ENCODE measurements at places on chromosomes 5 and 9.

DNA sequence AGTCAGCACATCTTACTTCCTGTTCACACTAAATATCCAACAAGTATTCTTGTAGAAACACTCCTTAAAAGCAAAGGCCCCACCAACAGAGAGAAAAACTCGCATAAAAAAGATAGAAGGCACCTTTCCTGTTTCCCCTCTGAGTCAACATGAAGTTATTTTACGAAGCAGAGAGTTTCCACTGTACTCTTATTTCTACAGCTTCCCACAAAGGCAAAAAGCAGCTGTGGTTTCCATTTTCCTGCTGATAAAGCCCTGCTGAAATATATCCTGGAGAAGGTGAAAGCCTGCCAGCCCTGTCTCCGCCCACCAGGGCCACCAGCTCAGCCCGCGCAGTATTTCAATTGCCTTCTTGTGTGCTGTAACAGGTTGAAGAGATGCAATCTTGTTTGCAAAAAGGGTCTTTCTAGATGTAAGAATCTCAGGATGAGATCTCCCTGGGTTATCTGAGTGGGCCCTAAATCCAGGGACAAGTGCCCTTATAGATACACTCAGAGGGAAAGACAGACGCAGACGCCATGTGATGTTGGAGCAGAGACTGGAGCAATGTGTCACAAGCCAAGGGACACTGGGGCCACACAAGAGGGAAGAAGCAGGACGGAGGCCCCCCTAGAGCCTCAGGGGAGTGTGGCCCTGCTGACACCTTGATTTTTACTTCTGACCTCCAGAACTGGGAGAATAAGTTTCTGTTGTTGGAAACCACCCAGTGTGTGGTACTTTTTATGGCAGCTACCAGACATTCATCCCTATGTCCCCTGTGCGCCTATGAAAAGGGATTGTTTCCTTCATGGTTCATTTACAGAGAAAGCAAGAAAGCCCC lies 19.9 kb downstream of the SEMA4D start:
- DNase-seq: peak; percentile 84

- DNase-seq: no peak
These were observed 79.7 kb downstream of the ALDH7A1 start for GRCh38 chr5:126515337-126515736.

DNA sequence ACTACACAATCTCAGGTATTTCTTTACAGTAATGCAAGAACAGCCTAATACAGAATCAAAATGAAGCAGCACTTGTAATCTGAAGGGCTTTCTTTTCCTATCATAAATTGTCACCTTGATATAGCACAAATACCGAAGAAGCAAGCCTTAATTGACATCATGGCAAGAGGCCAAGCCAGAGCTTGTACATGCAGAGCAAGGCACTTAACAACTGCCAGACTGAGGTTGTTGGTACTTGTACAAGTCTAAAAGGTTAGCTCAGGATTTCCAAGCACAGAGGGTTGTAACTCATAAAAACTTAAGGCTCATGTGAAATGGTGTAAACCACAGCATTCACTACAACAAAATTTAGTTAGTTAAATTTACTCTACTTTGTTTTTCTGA lies 158.8 kb upstream of the SPEF2 start:
- DNase-seq: no peak

DNA sequence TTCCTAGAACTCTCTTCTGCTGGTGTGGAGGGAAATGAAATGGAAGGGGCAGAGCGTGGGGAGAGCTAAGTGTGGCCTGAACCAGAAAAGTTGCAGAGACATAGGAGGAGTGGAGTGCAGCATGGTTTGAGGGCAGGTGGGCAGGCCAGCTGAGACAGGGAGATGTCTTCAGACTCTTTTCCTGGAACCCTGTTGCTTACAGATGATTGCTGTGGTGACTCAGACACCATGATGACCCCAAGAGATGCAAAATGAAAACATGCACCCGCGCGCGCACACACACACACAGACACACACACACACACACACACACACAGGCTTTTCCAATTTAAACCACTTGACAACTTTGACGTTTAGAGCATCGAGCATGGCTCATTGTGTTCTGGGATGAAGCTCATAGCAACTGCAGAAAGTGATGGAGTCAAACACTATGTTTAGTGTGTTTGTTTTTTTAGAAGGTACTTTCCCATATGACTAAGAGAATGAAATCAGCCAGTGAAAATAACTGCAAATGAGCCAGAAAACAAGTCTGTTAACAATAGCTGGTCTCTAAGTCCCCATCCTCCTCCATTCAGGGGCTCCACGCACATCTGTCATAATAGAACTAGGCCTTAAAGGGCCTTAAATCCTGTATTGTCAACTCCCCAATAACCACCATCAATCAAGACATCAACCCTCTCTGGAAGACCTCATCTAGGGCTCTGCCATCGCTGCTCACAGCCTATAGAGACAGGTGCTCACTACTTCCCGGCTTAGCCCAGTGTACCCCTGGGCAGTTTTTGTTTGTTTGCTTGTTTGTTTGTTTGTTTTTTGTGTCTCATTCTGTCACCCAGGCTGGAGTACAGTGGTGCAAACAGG lies 9.6 kb downstream of the TMOD1 start:
- no peak for DNase-seq

DNA sequence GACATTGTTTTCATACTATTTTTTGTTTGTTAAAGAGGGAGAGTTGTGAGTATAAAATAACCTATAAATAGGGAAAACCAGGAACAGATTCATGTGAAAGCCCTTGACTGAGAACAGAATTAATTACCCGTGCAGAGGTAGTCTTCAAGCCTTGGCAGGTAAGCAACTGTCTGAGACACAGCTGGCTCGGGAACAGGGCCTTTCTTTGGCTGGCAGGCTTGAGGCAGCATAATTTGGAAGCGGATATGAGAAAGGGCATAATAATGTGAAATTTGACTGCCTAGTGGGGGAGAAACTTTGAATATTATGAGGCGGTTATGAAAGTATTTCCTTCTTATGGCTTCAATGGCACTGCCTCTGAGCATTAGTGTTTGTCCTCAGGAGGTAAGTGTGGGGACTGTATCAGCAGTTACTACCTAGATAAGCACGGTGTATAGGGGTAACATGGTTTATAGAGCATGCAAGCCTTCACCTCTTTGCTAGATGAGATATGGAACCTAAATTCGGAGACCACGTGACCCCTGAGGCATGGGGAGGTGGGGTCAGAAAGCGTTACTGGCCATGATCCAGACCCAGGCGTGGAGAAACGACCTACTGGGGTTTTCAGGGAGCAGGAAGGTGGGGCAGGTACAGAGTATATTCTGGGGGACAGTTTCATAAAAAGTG lies 210.2 kb upstream of the GAS1 start:
- no peak for DNase-seq

DNA sequence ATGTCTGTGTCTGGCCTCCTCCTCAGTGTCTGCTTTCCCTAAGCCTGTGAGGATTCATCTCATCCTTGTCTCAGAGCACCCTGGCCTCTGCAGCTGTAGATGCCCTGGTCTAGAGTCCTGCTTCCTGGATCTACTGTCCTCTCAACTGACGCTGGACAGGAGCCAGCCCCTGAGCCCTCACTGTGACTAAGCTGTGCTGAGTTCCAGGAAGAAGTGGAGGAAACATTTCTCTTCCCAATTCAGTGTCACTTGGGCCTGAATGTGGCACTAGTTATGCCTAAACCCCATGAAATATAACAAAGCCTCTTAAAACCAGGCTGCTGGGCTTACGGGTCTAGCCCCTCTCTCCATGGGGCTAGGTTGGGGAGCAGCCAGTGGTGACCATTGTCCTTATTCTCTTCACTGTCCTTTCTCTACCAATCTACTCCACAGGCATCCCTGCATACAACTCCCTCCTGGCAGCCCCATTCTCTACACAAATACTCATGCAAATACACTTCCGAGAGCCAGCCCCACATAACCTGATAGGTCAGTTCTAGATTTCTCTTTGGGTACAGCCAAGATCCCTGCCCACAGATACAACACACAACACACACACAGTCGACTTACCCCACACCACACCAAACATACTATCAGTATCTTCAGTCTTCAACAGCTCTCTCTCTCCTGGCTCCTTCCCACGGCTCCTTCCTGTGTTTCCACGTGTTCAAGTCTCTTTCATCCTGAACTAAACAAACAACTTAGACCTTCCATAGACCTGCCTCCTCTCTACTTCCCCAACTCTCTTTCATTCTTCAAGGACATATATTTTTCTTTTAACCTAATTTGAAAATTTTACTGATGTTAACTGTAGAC lies 220.8 kb downstream of the SNX18 start:
- DNase-seq: no peak

- no peak for DNase-seq
These were observed 397.8 kb downstream of the GADD45G start for GRCh38 chr9:90002397-90003271.

- no peak for DNase-seq
These were observed 177.5 kb upstream of the NREP start for GRCh38 chr5:111934511-111934910.

DNA sequence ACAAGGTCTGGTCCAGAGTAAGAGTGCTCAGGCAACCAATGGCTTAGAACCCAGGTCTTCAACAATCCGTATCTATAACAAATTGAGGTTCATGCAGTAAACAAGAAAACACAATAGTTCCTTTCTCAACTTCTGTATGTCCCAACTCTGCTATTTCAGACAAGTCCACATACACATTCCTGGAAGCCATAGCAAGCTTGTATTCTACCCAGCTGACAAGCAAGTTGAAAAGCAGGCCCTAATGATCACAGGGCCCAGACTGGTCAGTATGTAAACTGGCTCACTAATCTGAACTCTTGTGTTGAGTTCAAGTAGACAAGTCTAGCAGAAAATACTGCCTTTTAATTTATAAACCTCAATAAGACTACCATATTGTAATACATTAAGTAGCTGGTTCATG lies 26.9 kb downstream of the FNIP1 start:
- no peak for DNase-seq

DNA sequence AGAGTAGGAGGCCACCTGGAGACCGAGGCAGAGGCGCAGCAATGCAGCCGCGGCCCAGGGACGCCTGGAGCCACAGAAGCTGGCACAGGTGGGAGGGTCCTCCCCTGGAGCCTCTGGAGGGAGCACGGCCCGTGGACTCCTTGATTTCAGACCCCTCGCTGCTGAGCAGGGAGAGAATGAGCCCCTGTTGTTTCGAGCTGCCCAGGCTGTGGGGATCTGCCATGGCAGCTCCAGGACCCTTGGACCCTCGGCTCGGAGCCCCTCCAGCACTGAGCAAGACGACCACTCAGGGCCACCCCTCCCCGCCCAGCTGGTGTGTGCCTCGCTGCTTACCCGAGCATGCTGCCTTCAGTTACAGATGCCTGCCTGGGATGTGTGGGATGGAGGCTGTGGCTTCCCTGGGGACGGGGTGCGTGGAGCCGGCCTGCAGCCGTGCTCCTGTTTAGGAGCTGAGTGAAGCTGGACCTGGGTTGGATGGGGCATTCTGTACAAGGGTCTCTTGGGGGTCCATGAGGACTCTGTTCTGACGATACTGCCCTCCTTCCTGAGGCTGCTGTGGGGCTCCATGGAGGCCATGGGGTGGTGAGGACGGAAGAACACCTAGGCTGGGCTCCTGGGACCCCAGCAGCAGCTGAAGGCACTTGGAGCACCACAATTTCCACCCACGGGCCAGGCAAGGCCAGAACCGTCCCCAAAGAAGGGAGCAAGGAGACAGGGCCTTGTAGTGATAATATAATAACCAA lies 115.1 kb upstream of the LPCAT1 start:
- DNase-seq: no peak

DNA sequence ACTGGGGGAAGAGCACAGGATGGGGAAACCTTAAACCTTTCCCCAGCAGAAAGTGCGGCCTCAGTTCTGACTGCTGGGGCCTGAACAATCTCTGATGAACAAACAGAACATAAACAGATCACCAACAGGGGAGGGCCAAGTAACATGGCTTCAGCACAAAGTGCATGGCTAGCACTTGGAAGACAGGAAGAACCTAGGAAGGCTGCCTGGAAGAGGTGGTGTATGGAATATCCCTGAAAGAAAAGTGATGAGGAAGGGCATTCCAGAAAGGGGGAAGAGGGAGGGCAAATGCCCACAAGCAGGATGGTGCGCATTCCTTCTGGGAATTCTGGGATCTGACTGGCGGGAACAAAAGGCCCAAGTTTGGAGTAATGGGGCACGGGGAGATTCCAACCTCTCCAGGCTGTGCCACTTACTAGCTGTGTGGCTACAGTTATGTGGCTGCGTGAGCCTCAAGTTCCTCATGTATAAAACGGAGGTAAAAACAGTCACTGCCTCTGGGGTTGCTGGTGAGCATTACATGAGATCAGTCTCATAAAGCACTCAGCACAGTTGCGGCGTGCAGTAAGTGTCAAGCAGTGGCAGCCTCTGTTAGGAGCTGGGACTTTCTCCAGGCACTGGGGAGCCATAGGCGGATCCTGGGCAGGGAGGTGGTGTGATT lies 1.6 kb downstream of the PDGFRB start:
- DNase-seq: no peak

DNA sequence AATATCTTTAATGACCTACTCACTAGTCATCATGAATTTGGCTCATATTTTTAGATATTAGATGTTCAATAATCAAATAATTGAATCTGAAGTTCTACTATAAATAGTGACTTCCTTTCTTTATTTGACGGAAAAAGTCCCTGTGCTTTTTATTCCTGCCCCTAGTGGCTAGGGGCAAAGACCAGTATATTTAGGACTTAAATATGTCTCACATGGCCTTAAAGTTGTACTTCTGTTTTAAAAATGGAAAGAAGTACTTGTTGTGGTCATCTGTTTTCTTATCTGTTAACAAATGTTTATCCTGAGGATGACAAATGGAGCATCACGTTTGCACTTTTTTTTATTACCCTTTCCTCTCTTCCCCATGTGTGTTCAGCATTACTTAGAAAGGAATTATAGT lies 89.2 kb upstream of the GRHPR start:
- no peak for DNase-seq

- no peak for DNase-seq
These were observed 35.8 kb upstream of the CMYA5 start for GRCh38 chr5:79653843-79654242.

- DNase-seq: no peak
These were observed 234.6 kb downstream of the ZNF608 start for GRCh38 chr5:124511791-124512190.

DNA sequence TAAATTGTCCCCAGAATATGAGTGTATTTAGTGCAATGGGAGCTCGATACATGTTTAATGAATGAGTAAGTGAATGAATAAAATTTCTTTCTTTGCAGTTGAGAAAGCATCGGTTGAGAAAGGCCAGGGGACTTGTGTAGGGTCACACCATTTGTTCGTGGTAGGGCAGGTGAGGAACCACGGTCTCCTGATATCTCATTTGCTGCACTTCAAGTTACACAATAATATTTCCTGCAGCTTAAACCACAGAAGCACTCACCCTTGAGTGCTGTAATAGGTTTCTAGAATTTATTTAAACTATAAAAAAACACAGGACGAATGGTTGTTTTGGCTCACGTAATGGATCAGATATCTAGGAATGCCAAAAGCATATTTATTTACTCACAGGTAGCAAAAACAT lies 429.8 kb downstream of the SPATA31D1 start:
- DNase-seq: no peak

DNA sequence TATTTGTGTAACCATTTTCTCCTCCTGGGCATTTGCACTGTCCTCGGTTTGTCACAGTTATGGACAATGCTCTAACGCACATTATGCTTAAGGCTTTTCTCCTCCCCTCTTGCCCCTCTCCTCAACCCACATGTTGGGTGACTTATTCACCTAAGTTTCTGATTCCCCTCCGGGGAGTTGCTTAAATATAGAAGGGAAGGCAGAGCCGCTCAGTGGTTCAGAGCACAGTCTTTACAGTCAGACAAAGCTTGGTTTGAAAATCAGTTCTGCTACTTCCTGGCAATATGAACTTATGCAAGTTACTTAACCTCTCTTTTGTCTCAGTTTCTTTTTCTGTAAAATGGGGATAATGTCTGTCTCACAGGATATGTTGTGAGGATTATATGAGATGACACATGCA lies 41.2 kb upstream of the SPRY4 start:
- DNase-seq: no peak

GRCh38 chr5:173926359-173926758 lies 38.2 kb downstream of the CPEB4 start:
- no peak for DNase-seq
